Fibroblast of pulmonary artery (primary cell): ENCODE measurements at places on chromosomes 7 and 10.

GRCh38 chr10:120946497-120946896 lies 95.3 kb downstream of the WDR11 start:
- DNase-seq = peak; percentile 11

- no peak for DNase-seq
Measured at GRCh38 chr7:154426778-154427177, 374.6 kb downstream of the DPP6 start.

GRCh38 chr7:130366564-130366963 lies 13.7 kb upstream of the CPA1 start:
- no peak for DNase-seq

DNA sequence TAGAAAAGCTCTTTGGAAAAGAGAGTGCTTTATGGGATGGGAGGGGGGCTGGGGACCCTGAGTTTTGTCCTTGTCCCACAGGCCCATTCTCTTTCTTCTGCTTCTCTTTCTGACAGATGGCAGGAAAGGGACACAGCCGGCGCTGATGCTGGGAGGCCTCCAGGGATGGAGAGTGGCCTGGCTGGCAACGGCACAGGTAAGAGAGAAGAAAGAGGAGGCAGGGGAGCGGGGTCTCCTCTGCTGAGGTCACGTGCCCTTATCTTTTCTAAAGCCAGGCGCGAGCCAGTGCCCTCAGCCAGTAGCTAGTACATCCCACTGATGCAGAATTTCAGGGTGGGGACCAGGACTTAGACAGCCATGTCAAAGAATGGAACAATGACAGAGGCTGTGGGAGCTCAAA lies 9.2 kb downstream of the ZNF775 start:
- DNase-seq = no peak

DNA sequence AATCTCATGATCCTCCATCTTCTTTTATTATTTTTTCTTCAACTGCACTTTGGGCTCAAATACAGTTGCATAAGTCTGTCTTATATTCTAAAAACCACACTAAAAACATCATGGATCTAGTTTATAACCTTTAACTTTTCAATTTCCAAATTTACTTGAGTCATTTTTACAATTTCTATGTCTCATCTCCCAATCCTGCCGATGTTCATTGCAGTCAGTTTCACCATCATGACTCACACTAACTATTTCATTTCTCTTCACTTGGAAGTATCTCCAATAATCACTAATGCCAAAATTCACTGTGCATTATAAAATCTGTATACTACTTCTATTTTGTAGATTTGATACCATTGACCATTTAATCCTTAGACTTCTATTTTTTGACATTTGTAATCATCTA lies 806.9 kb upstream of the SORCS1 start:
- peak; percentile 56 for DNase-seq

GRCh38 chr7:111255576-111255975 lies 164.6 kb downstream of the LRRN3 start:
- DNase-seq = peak; percentile 21

- DNase-seq = peak; percentile 94
Measured at GRCh38 chr7:135320268-135320667, 86.6 kb downstream of the STRA8 start.

- peak; percentile 56 for DNase-seq
Measured at GRCh38 chr10:97540669-97541500, 31.7 kb upstream of the ANKRD2 start.

DNA sequence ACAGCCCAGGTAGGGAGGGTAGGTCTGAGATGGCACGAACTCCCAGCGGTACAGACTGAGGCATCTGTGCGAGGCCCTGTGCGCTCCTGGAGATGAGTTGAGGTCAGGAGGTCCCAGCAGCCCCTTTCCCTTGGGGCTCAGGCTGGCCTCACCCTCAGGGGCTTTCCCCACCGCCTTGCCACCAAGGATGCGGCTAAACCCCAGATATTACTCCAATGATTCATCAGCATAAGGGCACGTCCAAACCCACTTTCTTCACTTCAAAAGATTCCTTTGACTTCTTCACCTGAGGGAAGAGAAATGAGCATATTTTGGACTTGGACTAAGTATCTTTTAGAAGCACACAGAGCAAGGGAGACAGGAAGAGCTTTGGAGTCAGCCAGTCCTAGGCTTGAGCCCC lies 20.3 kb downstream of the UROS start:
- no peak for DNase-seq

DNA sequence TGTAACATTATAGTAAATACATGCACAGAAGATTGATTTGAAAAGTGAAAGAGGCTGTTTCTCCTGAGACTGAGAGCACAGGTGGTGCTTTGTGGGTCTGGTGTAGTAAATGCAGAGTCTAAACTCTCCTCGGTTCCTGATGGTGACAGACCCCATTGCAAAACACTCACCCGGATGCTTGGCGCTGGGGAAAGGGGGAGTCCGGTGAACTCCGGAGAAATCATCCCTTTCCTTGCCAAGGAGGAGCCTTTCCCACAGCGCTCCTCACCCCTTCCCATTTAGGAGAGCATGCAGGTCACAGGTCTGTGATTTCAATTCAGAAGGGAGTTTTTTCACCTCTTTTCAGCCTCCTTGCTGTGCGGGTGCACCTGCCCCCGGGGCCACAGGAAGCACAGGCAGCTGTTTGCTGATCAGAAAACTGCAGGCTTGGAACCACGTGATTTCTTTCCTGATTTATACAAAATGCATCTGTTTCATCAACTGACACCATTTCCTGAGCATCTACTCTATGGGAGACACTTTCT lies 75.6 kb upstream of the LYZL2 start:
- no peak for DNase-seq

- peak; percentile 84 for DNase-seq
Measured at GRCh38 chr10:73848821-73849489, 25.4 kb downstream of the CAMK2G start.

GRCh38 chr7:140674356-140674800 lies 1.6 kb downstream of the ADCK2 start:
- no peak for DNase-seq
